Left renal cortex interstitium (tissue), 4 donors: ENCODE measurements at places on chromosomes 3 and 15.

- DNase-seq, result no peak
Measured at GRCh38 chr15:90004671-90005070, 3.5 kb downstream of the ZNF710 start.

- no peak for DNase-seq
Measured at GRCh38 chr15:61133361-61133760, 95.7 kb downstream of the RORA start.

DNA sequence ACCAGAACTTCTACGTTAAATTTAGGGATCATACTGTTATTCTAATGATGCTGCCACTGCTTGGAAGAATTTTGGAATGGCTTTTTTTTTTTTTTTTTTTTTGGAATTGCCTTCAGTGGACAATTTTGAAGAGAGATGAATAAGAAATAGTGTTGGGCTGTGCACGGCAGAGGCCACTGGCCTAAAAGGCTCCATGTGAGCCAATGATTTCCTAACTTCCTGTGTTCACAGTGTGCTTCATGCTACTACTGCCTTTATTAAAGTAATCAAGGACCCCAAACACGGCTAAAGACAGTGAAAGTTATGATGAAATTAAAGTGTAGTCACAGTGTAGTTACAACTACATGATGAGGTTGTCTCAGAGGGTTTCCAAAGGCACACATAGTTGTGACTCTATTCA is 100.8 kb upstream of the TNFAIP8L3 start:
- DNase-seq, result no peak

GRCh38 chr3:48258530-48258929 is 17.6 kb downstream of the ZNF589 start:
- no peak for DNase-seq

DNA sequence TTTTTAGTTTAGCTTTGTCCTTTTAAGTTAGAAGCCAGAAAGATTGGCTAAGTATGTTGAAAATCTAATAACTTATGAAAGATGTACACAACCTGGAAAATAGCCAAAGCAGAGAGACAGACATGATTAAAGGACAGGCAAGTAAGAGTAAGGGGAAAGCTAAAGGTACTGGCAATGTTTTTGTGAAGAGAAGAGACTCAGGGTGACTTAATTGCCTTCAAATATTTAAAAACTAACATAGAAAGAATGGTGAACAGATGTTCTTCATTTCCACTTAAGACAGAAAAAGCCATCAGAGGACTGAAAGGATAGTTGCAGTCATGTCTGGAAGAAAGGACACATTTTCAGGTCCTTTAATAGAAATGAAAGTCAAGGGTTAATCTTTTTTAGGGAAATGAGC is 68.8 kb downstream of the ZNF385D start:
- DNase-seq, result no peak

GRCh38 chr3:146161663-146162002 is 649 bp upstream of the PLOD2 start:
- DNase-seq, result peak; percentile 86

- DNase-seq, result no peak
Measured at GRCh38 chr3:73661265-73661664, 36.5 kb upstream of the PDZRN3 start.

GRCh38 chr3:145698250-145698649 is 462.7 kb downstream of the PLOD2 start:
- no peak for DNase-seq

GRCh38 chr3:5095886-5096285 is 26.2 kb upstream of the ARL8B start:
- DNase-seq, result peak; percentile 63

GRCh38 chr3:100198579-100199269 is 62.1 kb upstream of the TBC1D23 start:
- no peak for DNase-seq

DNA sequence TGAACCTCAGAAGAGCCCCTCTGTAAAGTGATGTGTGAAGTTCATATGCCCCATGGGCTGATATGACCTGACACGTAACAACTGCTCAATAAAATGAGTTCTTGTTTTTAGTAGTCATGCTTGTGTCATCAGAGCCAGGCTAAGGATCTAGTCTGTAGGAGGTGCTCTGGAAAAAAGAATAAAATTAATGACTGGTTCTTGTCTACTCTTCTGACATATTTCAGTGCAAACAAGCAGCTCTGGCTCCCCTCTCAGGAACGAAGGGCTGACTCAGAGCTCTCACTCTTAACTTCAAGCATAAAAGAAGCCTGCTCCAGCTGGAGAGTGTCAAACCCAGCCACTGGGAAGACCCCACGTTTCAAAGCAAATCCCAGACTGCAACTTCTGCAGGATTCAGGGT is 77.0 kb downstream of the LRIG1 start:
- DNase-seq, result no peak

DNA sequence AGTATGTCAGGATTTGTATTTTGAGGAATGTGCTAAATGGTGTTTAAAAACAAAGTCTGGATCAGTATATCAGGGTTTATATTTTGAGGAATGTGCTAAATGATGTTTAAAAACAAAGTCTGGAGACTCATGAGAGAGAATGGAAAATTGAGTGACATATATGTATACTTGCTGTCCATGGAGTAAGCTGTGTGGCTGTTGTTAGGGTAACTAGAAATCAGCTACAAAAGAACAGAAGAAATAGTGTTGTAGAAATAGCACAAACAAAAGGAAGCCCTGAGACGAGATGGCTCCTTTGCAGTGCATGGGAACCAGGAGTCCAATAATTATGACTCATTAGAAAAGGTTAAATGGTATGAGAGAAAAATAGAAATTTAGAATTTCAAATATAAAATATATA is 282.7 kb upstream of the MANF start:
- DNase-seq, result no peak

GRCh38 chr3:179236669-179237301 is 14.1 kb downstream of the KCNMB3 start:
- DNase-seq, result no peak

DNA sequence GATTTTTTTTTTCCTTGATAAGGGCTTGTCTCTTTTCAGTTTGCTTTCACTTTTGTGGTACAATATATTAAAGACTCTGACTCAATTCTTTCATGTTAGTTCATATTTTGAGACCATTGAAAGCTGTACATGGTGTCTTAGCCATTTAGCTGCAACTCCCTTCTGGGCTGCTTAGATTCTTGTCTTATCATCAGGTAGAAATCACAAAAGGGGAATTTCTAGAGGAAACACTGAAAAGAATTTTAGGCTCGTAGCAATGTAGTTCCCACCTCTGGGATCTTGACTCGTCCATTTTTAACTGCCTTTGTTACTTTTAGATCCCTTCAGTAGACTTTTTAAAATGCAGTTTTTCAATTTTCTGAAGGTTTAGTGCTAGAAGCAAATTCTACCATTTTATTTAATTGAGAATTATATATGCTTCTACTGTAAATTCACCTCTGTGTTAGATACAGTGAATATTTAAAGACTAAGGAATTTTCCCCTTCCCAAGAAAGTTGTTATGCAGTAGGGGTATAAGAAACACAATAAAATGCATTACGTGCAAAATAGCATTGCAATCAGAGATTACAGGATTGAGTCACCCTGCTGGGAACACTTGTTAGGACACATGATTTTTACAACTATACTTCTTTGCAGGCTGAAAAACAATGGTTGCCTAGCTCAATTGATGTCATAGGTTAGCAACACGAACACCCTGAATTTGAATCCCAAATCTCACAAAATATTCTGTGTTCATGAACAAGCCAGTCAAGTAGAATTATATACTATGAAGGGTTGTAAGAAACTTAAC is 772.7 kb downstream of the PDCD6IP start:
- no peak for DNase-seq

- no peak for DNase-seq
Measured at GRCh38 chr3:168730073-168730472, 634.3 kb upstream of the GOLIM4 start.

DNA sequence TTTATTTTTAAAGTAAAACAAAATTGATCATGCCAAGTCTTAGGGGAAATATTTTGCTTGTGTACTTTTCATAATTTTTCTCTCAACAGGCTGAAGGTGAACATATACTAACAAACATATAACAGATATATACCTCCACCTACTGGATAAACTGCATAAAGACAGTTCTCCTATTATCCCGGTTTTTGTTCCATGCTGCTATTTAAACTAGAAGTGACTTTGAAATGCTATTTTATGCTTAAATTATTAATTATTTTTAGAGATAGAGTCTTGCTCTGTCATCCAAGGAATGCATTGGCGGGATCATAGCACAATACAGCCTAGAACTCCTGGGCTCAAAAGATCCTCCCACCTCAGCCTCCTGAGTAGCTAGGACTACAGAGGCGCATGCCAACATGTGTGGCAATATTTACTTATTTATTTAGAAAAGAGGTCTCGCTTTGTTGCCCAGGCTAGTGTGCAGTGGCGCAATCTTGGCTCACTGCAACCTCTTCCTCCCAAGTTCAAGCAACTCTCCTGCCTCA is 49.8 kb downstream of the ST3GAL6 start:
- DNase-seq, result no peak

DNA sequence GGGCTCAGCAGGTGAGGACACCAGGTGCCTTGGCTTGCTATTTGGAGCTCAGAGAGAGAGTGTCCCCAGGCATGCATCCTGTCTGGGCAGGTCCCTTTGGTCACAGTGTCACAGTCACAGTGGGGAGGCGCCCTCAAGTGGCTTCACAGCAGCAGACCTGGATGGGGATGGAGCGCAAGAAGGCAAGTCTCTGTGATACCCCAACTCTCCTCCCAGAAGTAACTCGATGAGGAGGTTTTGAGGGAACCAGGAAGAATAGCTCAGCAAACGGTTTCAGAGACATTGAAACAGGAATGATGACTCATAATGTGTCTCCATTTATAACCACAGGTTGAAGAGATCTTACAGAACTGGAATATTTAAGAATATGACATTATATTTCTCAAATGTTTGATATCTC is 66.5 kb upstream of the SH3GL3 start:
- DNase-seq, result no peak

DNA sequence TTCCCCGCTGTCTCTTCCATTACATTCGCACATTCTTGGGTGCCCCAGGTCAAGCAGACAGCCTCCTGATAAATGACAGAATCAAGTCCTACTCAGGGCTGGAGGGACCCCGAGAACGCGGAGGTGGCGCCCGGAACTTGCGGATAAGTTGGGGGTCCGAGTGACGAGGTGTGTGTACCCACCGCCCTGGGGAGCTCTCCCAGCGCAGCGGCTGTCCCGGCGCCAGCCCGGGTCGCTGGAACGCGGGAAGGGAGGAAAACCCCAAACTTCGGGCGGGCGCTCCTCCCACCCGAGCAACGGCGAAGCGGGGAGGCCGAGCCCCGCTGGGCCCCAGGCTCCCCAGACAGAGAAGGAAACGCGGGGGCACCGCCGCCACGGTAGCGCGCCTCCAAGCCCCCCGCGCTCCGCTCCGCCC is 550 bp downstream of the CLN6 start:
- no peak for DNase-seq

- no peak for DNase-seq
Measured at GRCh38 chr3:171699601-171700000, 110.7 kb downstream of the PLD1 start.

GRCh38 chr15:92383519-92384324 is 10.0 kb upstream of the ST8SIA2 start:
- no peak for DNase-seq

DNA sequence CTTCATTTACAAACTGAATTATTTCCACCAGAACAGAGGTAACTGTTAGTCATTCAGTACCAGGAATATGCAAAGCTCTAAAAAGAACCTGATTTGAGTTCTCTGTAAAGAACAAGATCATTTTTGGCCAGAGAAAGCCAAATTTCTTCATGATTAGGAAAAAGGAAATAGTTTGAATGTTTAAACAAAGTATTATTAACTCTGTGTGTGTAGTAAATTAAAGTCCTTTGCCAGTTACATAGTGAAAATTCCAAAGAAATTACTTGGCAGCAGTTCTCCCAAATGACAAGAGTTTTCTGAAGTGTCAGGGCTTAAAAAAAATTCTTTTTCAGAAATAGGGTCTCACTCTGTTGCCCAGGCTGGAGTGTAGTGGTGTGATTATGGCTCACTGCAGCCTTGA is 24.5 kb downstream of the QTRT2 start:
- DNase-seq, result no peak

- no peak for DNase-seq
Measured at GRCh38 chr3:138845771-138846173, 11.0 kb upstream of the PIK3CB start.

GRCh38 chr15:36911322-36911944 is 188.9 kb downstream of the MEIS2 start:
- no peak for DNase-seq

DNA sequence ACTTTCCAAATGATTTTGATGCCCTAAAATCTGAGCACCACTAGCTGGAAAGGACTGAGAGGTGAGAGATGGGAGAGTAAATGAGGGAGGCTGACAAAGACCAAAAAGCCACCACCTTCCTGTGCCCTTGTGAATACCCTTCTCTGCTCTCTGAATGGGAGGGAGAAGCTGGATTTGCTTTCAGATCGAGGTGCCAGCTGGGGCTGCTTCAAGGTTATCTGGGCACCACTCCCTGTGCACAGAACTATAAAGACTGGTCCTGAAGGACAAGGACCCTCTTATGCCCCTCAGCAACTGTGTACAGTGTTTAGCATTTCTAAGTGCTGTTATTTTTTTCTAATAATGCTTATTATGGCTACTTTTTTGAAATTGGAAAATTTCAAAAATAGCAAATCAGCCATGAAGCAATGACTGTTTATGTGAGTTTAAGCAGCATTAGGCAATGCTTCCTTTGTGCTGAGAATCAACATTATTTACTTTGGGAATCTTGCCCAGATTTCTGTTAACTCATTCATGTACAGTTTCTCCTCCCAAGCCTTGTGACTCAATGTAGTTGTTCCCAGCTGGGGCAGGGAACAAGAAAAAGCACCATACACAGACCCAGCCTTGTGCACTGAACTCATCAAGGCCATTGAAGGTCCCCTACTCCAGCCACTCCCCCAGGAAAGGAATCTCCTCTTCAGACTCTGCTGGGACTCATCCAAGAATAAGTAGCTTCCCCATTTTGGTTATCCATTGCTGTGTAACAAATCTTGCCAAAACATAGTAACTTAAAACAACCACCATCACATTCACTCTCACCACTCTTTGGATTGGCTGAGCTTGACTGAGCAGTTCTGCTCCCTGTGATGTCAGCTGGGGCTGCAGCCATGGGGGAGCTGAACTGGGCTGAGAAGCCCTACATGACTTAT is 37.3 kb upstream of the CDV3 start:
- no peak for DNase-seq

- no peak for DNase-seq
Measured at GRCh38 chr15:65254758-65255157, 31.9 kb downstream of the PARP16 start.

- no peak for DNase-seq
Measured at GRCh38 chr15:59245559-59245958, 38.9 kb downstream of the LDHAL6B start.

- peak; percentile 4 for DNase-seq
Measured at GRCh38 chr3:160577556-160578195, 12.3 kb upstream of the KPNA4 start.

GRCh38 chr3:159751752-159752151 is 236.9 kb upstream of the IL12A start:
- DNase-seq, result no peak
